ENCODE measurements at places on chromosomes 4 and X.

DNA sequence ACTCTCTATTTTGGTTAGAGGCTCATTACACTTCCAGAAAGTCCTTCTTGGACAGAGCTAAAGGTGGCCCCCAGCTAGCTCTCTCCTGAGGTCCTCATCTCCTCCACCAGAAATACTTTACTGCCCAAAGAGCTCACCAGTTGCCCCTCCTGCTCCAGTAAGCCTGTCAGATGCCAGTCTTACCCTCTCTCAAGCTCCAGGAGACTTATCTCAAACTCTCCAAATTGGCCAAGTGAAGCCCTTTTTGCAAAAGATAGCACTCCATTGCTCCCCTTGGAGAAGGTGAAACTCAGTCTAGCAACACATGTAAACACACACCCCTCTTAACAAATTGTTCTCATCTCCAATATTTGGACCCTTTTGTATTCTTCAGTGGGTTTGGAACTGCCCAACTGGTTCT, 128.5 kb downstream of the ZNF330 start:
- DNase-seq: no peak

DNA sequence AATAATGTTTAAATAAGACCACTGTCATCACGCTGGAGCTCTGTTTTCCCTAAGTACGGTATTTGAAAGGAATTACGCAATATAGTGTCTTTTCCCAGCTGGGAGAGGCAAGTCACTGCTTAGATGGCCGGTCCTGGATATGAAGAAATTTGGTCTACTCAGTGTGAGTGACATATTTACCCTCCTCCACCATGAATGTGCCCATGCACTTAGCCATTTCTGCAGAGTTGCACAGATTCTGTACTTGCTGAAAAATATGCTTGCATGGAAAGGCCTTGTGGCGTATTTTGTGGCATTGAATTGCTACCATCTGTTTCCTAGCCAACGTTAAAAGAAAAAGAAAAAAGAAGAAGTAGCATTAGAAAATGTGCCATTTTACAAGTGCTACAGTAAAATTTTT, 73.1 kb downstream of the ADGRL3 start:
- DNase-seq: no peak

- DNase-seq: no peak
These were observed 8.8 kb downstream of the DDX53 start for GRCh38 chrX:23008431-23009099.

DNA sequence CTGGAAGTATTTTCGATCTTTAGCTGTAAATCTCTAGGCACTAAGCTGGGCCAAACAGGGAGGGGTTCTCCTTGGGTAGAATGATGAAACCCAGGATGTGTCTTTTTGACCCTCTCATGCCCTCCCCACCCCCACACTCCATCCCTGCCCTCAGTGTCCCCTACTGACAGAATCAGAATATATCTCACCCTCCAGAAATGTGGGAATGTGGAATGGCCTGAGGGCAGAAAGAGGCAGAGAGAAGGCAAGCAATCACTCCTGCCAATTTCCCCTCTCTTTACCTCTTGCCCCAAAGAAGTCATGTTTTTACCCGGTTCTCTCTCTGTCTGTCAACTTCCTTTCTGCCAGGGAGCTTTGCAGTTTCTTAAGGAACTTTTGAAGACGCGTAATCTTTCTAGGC, 34.4 kb downstream of the RAP2C start:
- no peak for DNase-seq

GRCh38 chr4:166230841-166231240, 357.8 kb downstream of the TLL1 start:
- DNase-seq: no peak

DNA sequence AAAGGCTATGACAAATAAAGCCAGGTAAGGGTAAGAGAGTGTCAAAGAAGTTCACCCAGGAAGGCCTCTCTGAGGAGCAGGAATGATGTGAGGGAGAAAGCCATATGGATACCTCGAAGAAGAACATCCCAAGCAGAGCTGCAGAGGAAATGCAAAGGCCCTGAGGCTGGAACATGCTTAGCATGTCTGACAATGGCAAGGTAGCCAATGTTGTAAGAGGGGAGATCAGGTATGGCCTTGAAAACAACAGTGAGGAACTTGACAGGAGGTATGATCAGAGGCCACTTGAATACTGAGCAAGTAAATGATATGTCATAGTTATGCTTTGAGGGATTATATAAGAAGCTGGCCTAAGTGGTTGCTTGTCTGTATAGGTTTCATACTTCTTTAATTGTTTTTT, 3.8 kb downstream of the SCFD2 start:
- DNase-seq: no peak

DNA sequence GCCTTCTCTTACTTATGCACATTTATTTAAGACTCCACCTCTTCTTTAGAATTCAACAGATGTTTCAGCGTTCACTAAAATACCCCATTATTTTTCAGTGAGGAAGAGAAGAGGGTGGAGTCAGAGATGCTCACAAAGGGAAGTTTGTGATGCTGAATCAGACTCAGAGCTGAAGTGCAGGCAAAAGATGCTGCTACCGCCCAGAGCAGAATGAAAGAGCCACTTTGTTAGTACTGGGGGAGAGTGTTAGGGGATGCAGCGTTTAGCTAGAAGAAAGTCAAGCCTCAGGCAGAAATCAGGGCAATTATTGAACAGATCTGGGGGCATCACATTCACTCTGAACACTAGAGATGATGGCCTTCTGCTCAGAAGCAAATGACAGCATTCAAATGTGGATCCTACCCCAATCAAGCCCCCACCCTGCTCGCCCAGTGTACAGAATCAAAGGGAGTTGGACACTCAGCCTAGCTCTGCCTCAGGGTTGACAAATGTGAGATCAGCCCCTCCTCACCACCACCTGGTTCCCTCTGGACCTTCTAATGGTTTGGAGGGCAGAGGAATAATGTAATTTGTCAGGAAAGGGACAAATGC, 138.3 kb downstream of the UNC5C start:
- no peak for DNase-seq

- DNase-seq: no peak
These were observed 173.6 kb upstream of the SFRP2 start for GRCh38 chr4:153962311-153963039.

DNA sequence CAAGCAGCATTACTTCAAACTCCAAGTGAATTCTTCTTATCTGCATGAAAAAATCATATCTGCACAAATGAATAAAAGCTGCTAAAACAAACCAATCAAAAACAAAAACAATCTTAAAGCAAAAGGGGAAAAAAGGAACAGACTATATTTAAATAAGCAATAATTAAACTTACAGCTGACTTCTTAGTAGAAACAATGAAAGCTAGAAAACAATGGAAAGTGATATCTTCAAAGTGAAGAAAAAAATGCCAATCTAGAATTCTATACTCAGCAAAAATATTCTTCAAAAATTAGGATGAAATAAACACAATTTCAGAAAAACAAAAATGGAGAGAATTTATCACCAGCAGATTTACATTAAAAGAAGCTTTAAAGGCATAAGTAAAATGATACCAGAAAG, 20.0 kb downstream of the STBD1 start:
- no peak for DNase-seq

GRCh38 chrX:22788221-22788620, 211.5 kb upstream of the DDX53 start:
- DNase-seq: no peak

GRCh38 chr4:40912460-40913184, 162.9 kb downstream of the NSUN7 start:
- no peak for DNase-seq

DNA sequence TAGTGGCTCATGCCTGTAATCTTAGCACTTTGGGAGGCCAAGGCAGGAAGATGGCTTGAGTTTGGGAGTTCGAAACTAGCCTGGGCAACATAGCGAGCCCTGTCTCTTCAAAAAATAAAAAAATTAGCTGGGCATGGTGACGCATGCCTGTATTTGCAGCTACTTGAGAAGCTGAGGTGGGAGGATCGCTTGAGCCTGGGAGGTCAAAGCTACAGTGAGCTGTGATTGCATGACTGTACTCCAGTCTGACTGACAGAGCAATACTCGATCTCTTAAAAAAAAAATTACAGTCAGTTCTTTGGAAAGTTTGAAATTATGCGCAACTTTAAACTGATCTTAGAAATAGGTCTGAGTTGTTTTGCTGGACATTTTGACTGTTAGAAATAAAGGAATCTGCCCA, 55.8 kb downstream of the DOCK11 start:
- DNase-seq: no peak

DNA sequence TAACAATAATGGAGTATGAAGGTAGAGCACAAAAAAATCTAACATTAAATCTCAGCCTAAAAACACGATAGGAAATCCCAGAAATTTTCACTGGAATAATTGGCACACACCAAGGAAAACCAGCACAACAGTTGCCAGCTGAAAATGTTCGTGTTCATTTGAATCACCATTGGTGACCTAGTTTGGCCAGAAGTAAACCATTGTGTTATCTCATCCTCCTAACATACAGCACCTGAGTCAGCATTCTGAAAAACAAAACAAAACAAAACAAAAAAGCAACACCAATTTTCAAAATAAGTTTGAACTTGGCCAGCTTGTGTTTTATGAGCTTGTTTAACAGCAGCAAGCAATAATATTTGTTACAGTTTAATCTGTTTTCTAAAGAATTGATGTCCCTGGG, 41.1 kb downstream of the UCHL1 start:
- DNase-seq: no peak

- no peak for DNase-seq
These were observed 70.9 kb upstream of the FAT4 start for GRCh38 chr4:125243789-125244397.

DNA sequence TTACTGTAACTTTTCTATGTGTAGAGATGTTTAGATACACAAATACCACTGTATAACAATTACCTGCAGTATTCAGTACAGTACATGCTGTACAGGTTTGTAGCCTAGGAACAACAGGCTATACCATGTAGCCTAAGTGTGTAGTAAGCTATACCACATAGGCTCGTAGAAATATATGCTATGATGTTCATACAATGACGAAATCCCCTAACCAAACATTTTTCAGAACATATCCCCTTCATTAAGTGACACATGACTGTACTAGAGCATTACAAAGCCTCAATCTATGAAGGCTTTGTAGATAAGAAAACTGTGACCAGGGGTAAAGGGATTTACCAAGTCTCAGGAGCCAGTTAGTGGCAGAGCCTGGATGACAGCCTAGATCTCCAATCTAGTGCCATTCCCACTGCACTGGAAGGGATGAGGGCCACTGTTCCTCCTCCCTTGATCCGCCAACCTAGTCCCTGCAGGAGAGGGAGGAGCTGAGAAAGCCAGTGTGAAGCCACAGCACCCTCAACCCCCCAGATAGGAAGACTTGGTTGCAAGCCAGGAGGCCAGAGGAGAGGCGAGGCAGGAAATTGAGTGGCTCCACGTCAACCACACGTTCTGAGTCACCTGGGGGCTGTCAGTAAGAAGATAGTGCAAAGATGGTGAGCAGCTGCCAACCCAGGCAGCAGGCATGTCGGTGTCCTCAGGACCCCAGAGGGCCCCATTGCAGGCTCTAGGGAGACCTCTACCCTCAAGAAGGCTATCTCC, 227.7 kb downstream of the BCOR start:
- peak; percentile 78 for DNase-seq

All from activated naive CD4-positive, alpha-beta T cell treated with Interleukin-2 at 50 U/mL for 16 hours (primary cell).